ENCODE measurements at places on chromosomes 3 and 15.

GRCh38 chr3:36135863-36136262, 244.4 kb upstream of the STAC start:
- DNase-seq, result no peak

DNA sequence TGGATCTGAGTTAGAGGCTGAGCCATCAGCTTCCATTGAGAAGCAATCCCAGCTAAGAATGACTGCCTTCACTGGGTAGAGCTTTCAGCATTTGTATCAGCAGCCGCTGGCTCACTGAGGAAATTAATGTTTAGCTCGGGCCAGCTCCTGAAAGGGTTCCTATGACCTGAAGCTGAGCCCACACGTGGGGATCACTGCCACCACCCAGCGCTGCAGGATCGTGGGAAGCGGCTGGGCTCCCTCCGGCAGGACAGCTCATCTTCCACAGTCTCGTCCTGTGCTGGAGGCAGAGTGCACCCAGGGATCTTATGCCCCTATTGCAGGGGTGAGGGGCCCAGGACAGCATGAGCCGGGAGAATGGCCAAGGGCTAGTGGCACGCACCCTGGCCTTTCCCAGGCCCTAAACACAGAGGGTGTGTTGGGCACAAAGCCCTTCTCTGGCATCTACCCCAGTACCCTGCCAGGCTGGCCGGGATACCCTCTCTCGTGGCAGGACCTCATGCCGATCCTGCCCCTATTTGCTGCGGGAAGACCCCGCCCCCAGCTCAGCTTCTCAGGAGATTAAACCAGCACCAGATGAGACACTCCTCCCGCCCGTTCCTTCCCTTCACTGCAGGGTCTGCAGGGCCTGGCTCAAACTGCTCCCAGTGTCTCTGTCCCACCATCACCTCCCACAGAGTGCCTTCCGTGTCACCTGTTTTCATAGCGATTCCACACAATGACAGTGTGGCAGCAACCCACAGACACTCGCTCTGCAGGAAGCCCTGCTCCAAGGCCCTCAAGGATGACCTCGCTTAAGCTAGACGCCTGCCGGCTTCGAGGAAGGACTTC, 28.5 kb downstream of the KLHL25 start:
- no peak for DNase-seq

GRCh38 chr3:110816008-110816407, 255.6 kb upstream of the NECTIN3 start:
- no peak for DNase-seq

DNA sequence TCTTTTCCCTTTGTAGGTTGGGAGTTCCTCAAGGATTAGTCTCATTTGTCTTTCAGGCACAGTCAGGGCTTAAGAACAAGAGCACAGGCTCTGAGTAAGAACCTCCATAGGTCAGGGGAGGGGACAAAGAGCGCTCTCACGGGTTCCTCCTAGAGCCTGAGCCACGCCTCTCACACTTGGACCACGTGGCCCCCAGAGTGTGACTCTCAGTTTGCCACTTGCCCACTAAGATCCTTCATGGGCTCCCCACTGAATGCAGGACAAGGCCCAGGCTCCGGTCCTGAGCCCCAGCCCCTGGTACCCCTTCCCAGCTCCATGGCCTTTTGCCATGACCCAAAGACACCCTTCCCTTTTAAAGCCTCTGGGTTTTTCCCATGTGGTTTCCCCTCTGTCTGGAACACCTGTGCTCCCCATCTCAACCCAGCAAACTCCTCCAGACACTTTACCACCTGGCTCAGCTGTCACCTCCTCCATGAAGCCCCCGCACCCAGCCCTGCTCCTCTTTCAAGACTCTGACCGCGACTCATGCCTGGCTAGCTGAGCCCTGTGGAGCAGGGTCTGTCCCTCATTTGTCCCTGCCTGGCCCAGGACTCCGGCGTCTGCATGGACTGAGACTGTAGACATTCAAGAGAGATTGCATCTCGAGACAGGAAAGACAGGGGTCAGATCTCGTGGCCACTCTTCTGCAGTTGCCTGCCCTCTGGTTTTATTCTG, 32.7 kb downstream of the IQSEC1 start:
- no peak for DNase-seq

DNA sequence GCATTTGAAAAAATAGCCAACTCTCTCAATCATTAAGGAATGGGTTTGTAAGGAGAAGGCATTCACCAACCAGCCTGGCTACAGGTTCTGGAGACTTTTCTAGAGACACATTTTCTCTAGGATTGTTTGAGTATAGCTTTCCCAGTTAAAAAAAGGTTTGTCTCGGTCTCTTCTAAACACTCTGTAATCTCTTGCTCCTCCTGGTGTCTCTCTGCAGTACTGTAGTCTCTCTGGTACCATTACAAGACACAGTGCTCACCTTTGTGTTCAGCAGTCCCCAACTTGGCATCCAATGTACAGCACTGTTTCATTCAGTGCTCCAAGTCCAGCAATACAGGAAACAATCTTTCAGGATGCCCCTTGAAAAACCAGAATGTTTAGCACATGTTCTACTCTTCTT, 534.4 kb downstream of the ZNF385D start:
- DNase-seq, result no peak

DNA sequence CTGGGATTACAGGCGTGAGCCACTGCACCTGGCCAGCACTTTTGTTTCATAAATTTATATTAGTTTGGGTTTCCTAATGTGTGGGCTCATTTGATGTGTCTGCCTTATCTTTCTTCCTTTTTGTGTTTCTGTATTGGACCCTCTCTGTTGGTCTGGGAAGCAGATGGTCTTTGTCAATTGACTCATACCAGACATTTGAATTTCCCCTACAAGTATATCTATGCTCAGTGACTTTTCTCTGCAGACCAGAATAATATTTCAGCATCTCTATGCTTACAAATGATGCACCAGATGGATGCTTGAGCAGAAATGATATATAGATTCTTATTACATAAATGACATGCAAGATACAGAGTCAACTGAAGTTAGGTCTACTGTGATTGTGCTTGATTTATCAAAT, 329.9 kb upstream of the SLCO3A1 start:
- no peak for DNase-seq

DNA sequence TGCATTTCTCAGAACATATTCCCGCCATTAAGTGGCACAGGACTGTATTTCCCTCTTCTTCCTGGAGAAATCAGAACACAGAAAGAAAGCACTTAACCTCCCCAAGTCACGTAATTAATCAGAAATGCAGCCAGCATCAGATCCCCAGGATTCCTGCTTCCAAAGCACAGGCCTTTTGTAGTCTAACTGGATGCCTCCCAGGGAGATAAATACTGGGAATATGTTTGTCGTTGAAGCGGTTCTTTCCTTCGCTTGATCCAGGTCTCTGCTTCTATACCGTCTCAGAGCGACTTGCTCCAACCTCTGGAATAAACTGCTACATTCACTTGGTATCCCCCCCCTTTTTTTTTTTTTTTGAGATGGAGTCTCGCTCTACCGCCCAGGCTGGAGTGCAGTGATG, 198.6 kb downstream of the KBTBD8 start:
- DNase-seq, result no peak

DNA sequence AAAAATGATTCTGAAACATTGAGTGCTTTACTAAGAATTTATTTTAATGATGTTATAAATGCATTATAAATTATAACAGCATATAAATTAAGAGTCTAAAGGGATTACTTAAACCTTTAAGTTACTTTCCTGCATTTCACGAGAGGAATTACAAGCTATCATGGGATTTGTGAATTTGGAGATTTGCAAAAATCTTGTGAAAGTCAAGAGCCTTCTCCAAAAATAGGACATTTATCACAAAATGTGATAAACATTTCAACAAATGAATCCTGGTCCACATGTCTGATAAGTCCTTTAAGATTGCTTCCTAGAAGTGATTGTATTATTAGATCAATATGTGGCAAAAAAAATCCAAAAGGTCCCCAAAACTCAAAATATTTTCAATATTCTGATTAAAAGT, 154.5 kb downstream of the ATP8B4 start:
- no peak for DNase-seq

GRCh38 chr3:193489949-193490348, 64.7 kb downstream of the ATP13A4 start:
- no peak for DNase-seq

DNA sequence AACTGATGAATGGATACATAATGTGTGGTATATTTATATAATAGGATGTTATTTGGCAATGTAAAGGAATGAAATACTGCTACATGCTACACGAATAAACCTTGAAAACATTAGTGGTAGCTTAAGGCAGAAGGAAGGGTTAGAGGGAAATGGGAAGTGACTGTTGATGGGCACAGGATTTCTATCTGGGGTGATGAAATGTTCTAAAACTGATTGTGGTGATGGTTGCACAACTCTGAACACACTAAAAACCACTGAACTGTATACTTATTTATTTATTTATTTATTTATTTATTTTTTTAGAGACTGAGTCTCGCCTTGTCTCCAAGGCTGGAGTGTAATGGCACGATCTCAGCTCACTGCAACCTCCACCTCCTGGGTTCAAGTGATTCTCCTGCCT, 24.8 kb upstream of the SHISA5 start:
- no peak for DNase-seq

DNA sequence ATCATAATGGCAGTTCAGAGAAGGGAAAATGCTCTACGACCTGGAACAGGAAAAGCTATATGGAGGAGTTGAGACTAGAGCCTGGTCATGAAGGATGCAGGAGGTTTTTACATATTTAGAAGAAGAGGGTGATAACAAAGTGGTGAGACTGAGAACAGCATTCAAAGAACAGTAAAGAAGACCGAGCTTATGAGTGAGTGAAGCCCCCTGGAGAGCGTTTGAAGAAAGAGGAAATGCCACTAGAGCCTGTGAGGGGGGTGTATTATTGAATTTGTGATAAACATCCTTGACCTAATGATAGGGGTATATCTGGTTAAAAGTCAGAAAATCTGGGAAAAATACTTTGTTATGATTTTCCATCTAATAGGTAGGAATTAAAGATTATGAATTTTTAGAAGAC, 4.2 kb downstream of the PARP9 start:
- no peak for DNase-seq

GRCh38 chr15:78438619-78439285, 736 bp downstream of the IREB2 start:
- DNase-seq, result no peak

GRCh38 chr3:184742676-184743135, 30.8 kb upstream of the MAGEF1 start:
- no peak for DNase-seq

DNA sequence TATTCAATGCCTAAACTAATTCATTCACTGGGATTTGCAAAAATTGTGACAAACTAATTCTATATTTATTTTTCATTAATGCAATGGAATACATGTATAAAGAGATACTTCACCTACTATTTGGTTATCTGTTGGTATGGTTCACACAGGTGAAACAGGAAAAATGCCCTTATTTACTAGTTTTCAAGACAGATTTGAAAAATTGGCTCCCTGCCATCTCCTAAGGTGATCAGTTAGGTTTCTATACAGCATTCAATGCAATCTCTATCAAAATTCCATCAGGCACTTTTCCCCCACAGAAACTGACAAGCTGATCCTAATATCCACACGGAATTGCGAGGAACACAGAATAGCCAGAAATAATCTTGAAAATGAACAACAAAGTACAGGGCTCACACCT, 101.1 kb downstream of the DLG1 start:
- DNase-seq, result no peak

- DNase-seq, result no peak
Observed at GRCh38 chr3:187954516-187954872, 199.5 kb upstream of the LPP start.

- DNase-seq, result no peak
Observed at GRCh38 chr15:66076591-66077319, 176.8 kb downstream of the MEGF11 start.

DNA sequence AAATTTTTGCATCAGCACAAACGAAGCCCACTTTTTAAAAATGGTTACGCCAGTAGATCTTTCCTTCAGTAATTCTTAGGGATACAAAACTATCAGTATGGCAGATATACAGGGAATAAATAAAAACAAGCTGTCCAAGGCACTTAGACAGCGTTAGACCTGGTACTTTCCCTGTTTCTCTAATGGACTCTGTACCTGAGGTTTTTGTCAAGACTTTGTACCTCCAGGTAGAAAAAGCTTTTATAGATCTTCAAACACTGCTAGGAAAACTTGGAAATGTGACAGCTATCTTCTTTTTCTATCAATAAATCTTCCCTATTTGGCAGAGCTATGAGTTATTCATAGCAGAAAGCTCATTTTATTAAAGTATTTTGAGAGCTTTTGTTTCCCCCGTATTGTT, 477.8 kb downstream of the MAGI1 start:
- DNase-seq, result no peak

- no peak for DNase-seq
Observed at GRCh38 chr3:10992017-10992942, at the start of gene SLC6A1. TSS of gene SLC6A1 (plus strand) at chr3:10992748. CDS start at chr3:11017212, 24,464 bp downstream.

All from kidney epithelial cell (primary cell).